ENCODE measurements at places on chromosomes 7 and 10.

GRCh38 chr10:129170812-129171211 is 296.2 kb upstream of the MGMT start:
- DNase-seq = no peak

DNA sequence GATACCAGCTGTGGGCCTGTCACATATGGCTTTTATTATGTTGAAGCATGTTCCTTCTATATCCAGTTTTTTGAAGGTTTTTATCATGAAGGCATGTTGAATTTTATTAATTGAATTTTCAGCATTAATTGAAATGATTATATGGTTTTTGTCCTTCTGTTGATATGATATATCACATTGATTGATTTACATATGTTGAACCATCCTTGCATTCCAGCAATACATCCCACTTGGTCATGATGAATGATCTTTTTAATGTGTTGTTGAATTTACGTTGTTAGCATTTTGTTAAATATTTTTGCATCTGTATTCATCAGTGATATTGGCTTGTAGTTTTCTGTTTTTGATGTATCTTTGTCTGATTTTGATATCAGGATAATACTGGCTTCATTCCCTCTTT is 21.2 kb downstream of the PRSS37 start:
- DNase-seq = no peak

DNA sequence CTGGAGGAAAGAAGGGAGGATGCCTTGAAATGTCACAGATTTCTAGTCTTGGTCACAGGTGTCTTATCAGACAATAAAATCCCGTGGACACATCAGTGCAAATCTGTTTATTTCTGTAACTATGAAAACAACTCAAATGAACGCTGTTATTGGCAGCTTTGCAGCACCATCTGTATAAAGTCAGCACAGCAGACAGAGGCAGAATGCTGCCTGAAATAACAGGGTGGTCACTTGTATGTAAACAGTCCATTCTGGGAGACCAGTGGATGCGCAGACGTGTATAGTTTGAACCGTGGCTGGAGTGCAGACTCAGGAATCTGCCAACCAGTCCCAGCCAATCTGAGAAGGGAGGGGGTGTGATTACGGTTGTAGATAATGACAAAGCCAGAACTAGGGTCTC is 54.8 kb downstream of the SEC23IP start:
- no peak for DNase-seq

GRCh38 chr10:63300801-63301200 is 165.0 kb downstream of the JMJD1C start:
- peak; percentile 15 for DNase-seq

DNA sequence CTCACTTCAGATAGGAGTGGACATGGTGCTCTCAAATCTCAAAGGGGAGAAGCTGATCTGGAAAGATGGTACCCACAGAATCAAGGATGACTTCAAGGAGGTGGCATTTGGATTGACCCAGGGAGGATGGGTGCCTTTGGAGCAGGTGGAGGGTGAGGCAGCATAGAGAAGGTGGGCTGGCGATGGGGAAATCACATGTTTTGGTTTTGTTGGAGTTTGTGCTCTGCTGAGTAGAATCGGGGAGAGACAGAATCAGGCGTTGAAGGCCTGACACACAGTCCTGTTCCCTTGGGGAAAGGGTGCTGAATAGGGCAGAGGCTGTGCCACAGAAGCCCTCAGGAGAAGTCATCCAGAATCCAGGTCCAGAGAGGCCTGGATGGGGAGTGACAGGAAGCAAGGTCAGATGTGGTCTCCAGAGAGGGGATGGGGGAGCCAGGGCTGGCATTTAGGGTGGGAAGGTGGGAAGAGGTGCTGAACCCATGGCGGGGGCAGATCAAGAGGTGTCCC is 291.1 kb downstream of the GLRX3 start:
- DNase-seq = no peak

DNA sequence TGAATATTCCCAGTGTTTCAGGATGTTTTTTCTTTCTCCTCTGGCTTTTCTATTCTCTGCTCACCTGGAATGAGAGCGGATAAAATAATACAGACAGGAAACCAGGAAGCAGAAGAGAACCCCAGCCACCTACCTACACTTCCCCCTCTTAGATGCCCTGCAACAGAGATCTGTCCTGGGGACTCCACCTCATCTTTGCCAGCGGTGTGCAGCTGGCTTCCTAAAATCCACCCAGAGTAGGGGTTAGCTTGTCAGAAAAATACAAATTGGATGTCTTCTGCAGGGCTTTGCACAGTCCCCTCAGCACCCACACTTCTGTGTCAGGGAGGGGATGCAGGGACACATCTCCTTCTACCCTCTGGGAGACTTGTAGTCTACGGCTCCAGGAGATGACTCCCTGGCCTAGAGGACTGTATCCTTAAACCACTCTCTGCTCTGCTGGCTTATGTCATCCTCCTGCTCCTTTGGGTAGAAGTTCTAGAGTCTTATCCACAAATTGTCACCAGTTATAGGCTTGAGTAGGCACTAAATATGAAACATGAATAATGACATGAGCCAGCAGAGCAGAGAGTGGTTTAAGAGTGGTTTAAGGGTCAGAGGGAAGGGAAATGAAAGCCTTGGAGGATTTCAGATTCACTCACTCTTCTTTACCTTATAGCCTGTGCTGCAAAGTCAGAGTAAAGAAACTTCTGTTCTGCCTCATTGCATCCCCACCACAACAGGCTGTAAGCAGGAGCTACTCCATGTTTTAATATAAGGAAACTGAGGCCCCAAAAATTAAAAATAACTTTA is 749.4 kb downstream of the AUTS2 start:
- DNase-seq = no peak
